ENCODE measurements at places on chromosomes 5 and 9.
A peak's percentile ranks its signal among the peaks of the same experiment; 100 is the strongest.

DNA sequence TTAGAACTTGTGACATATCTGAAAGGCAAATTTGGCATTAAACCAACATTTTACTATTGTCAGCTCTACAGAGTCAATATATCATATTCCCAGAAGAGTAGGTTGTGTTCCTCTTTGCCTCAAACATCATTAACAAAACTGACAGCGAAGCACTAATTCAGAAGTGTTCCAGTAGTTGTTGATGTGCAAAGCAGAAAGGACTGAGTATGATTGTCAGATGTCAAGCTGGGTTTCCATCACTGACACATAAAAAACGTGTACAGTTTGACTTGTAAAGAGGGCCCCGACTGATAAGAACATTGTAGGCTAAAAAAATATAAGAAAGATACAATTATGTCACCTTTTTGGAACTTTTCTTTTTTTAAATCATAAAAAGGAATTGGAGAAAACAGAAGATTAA is 101.5 kb upstream of the ZNF608 start:
- no peak for DNase-seq

GRCh38 chr5:31895199-31895820 is 256.4 kb downstream of the PDZD2 start:
- DNase-seq: no peak

DNA sequence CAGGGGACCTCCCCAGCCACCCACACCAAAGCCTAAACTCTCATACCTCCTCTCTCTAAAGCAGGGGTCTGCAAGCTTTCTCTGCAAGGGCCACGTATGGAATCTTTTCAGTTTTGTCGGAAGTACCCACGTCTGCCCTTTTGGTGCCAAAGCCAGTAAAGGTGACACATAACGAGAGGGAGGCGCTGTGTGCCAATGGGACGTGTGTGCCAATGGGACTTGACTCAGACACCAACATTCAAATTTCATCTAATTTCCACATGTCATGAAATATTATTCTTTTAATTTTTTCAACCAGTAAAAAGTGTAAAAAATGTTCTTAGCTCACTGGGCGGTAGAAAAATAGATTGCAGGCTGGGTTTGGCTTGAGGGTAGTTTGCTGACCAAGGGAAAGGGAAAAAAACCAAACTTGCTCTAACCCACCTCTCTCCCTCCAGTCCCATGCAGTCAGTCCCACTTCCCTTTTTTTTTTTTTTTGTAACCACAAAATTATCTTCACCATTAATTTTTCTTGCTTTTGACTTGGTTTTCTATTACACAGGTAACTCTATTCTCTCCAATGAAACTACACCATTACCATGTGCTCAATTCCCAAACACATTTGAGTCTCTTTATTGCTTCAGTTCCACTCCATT is 25.5 kb downstream of the OR2V1 start:
- DNase-seq: no peak

DNA sequence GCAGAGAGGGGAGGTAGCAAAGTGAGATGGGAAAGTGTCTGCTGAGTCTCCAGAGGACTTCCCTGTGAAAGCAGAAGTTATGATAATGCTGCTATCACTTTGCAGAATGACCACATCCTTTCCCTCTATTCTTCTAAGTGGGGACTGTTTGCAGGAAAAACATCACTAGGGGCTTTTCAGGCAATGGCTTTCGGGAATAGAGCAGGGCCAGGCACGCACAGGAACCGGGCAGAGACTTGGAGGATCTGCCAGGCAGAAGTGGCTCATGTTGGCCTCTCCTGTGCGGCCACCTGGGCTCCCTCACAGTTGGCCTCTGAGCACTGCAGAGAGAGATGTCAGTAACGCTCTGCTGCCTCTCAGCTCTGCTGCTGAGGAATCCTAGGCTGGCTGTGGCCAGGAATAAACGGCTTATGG is 214.7 kb downstream of the MAST4 start:
- DNase-seq: no peak

GRCh38 chr5:122751293-122751782 is 23.5 kb upstream of the SNX2 start:
- no peak for DNase-seq

DNA sequence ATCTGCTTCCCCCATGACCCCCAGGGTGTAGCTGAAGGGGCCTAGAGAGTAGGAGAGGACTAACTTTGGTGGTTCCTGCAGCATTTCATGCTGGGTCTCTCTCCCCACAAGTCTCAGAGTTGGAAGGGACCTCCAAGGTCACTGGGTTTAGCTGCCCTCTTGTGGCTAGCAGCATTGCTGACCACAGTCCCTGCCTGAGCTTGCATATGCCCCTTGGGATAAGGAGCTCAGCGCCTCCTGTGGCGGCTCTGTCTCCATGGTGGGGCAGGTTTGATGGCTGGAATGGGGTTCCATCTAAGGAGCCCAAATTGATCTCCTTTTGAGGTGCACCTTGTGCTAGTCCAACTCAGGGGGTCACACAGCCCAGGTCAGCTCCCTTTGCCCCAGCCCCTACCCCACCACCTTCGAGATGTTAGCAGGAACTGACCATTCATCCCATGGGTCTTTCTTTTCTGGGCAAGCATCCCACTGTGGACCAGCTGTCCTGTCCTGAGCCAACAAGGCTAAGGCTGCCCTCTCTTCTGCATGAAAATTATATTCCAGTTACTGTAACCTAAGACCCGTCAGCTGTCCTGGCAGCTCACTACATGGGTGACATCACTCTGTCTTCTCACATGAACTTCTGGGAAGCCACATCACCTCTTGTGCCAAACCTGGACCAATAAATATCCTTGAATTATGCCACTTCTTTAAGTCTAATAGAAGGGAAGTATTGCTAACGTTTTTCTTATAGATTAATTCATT is 196.2 kb downstream of the HSPA4 start:
- DNase-seq: peak; percentile 8

GRCh38 chr5:102801371-102801770 is 46.3 kb downstream of the PAM start:
- no peak for DNase-seq

DNA sequence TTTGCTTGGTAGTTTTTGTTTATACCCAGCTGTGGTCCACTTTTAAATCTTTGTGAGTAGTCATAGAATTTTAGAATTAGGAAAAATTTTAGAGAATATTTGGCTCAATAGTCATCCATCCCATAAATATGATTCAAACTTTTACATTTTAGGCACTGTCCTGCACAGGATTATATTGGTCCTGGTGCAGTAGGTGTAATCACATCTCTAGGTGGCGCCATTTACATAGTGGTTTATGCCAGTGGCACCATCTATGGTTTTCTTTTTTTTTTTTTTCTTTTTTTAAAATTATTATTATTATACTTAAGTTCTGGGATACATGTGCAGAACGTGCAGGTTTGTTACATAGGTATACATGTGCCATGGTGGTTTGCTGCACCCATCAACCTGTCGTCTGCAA is 260.7 kb upstream of the KCNN2 start:
- DNase-seq: no peak

GRCh38 chr9:22307013-22307711 is 139.5 kb upstream of the DMRTA1 start:
- DNase-seq: no peak

DNA sequence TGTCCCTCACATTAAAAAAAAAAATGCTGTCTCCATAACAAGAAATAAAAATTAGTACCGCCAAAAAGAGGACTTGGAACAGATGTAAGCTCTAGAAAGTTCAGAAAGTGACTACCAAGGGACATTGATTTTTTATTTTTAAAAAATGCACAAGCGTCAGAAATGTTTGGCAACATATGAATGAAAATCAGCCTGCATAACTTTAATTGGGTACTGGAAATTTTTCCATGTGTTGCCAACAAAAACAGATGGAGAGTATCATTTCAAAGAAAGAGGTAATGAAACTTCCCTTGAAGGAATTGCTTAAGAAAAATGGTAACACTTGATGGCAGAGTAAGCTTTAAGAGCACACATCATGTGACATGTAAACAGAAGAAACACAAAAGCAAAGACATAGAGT is 47.2 kb downstream of the OR2K2 start:
- no peak for DNase-seq

DNA sequence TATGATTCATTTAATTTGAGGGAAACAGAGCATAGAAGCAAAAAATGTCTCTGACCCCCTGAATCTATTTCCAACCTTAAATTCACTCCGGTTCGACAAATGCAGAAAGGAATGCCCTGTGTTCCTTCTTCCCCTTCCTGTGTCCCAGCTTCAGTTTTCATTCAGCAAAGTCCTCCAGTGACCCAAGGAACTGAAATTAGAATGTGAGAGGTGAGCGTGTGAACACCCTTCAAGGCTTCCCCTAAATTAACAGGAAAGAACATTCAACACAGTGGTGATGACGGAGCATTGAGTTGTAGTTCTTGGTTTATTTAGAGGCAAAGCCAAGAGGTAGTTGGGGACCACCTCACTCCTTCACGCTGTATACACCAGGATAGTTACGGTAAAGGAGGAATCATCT is 97.6 kb upstream of the CTSL start:
- no peak for DNase-seq

DNA sequence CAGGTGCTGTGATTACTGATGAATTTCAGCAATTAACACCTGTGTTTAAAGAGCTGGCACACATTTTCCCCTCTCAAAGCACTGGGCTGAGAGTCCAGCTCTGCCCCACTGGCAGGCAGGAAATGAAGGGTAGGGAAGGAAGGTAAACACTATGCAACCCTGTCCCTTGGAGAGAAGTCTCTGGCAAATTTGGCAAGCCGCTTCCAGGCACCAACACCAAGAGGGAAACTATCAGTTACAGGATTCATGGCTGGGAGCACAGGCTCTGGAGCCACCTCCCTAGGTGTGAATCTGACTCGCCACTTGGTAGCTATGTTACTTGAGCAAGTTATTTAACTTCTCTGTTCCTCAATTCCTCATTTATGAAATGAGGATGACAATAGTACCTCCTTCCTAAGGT is 3.3 kb downstream of the ANKS6 start:
- DNase-seq: no peak

- DNase-seq: no peak
Observed at GRCh38 chr5:148378670-148379069, 5.1 kb upstream of the FBXO38 start.

DNA sequence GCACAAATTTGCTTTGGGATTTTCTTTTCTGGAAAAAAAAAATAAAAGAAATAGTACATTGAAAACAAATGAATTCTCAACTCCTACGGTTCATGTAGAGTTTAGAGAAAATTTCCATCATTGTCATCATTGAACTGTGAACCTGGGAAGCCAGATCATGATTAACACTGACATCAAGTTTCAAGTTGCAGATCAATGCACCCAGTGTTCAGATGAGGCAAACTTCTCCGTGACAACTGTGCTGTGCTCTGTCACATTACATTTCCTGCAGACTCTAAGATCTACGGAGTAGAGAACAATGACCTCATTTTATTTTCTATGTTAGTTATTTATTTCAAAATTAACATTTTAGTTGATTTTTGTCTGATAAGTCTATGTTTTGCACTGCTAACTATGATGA is 99.7 kb downstream of the MAP1B start:
- DNase-seq: no peak

DNA sequence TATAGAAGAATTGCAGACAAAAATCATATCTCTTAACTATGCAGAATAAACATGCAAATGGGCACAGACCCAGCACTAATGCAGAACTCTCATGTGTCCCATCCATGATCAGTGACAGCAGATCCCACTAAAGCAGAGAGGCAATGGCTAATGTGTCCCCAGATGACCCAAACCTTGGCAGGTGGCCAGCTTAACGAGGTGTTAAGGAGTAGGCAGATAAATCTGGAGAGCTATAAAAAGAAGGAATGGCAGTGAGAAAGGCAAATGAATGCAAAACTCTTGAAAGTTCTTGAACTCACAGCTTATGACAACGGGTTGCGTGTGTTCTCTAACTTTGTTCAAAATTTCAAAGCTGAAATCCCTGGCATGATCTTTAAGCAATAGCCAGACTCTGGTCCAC is 265.4 kb downstream of the RASEF start:
- no peak for DNase-seq

- DNase-seq: no peak
Observed at GRCh38 chr9:79610791-79611614, 39.2 kb downstream of the TLE4 start.

- DNase-seq: no peak
Observed at GRCh38 chr5:9301200-9301599, 244.7 kb downstream of the SEMA5A start.

- DNase-seq: no peak
Observed at GRCh38 chr9:19186232-19186631, 44.3 kb upstream of the DENND4C start.

DNA sequence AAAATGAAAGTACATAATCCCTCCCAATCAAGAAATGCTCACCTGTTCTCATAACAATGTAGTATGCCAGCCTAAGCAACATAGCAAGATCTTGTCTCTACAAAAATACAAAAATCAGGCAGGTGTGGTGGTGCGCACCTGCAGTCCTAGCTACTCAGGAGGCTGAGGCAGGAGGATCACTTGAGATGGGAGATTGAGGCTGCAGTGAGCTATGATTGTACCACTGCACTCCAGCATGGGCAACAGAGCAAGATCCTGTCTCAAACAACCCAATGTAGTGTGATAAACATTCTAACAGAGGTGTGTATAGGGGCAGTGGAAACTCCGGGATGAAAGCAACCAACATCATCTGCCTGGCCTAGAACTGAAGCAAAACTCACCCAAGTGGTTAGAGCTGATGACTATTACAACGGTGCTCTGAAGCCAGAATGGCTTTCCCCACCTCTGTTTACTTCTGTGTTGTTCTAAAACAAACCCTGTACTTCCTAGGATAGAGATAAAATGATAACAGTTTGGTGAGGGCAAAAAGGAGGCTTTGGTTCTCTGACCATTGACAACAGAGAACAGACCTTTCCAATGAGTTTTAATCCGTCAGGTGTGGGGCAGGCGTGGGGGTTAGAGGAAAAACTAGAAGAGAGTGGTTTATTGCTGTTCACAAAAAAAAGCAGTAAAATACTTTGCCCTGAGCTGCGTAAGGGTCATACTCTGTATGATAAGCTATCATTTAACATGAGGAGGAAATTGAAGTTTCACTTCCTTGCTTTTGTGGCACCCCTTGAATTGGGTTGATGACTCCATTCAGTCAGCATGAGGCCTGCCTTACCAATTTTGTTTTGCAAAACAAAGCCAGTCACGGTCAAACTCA is 18.9 kb downstream of the WNT8A start:
- no peak for DNase-seq

- no peak for DNase-seq
Observed at GRCh38 chr9:69265891-69266290, 59.1 kb upstream of the ENTREP1 start.

- no peak for DNase-seq
Observed at GRCh38 chr5:76544268-76544926, 78.8 kb downstream of the F2RL2 start.

Measured in substantia nigra (tissue), 51 donors.